Epithelial cell of esophagus (primary cell): ENCODE measurements at places on chromosomes 5 and 9.

DNA sequence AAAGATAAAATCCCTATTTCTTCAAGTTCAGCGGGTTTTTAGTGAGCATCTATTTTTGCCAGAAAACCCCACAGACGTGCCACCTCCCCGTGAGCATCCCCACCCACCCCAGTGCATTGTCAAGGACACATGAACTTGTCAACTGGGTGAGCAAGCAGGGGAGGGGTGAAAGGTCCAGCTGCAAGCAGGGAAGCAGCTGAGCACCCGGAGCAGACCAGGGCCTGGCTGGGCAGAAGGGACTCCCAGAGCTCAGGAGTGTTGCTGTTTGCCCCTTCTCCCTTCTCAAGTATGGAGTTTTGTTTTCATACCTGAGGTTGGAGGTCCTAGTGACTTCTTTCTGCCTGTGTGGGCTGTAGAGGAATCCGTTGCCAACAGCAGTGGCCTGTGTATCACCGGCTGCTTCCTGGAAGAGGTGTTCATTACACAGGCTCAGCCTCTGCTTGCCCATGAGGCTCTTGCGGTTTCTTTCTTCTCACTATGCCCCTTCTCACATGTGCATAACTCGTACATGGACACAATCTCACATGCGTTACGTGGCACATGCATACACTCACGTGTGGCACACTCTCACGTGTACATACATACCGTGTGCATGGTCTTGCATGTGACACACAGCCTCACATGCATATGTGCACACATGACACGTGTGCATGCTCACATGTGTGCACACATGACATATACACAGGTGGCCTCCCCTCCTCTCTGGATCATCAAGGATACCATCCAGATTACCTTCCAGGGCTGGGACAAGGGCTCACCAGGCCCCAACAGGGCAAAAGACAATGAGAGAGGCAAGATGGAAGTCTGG lies 126.7 kb downstream of the MVB12B start:
- DNase-seq: no peak

- DNase-seq: no peak
These were observed 297.7 kb downstream of the PARP8 start for GRCh38 chr5:50963971-50964745.

GRCh38 chr9:130117816-130118632 lies 54.2 kb upstream of the NCS1 start:
- peak; percentile 47 for DNase-seq

DNA sequence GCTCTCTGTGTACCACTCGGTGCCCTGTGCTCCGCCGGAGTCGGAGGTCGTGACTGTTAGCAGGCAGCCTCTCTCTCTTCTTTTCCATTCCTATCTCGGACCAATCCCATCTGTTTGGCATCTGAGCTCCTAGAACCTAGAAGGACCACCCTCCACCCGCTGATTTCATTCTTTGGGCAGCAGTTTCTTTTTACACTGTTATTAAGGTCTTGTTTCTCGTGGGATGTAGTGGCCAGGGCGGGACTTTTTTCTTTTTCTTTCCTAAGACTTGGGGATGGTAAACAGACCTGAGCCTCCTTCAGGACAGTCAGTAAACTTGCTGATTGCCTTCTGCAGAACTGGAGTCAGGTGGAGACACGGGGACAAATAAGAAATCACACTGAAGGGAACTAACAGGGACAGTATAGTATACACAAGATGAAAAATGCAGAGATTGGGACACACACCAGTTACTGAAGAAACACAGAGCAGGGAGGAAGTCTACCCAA lies 500 bp downstream of the URM1 start:
- DNase-seq: no peak

DNA sequence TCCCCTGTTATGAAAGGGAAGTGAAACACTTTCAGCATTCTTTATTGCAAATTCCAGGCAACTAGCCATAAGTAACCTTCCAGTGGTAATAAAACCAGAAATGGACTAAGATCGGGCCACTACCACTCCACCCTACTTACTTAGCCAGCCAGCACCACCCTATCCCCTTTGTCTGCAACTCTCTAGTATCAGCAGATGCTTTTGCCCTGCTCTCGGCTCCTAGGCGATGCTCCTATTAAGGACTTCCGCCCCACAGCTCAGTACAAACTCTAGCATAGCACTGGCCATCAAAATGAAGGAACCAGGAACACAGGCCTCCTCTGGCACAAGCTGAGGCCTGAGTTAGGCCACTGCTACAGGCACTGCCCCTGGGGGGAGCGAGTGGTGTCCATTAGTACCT lies 81.2 kb downstream of the GLDC start:
- no peak for DNase-seq
